ENCODE measurements at places on chromosomes 13 and 19. TPM values are rescaled to one million over a fixed set of nuclear protein-coding genes. Genes with fewer than 3 reads are reported as not detected.

DNA sequence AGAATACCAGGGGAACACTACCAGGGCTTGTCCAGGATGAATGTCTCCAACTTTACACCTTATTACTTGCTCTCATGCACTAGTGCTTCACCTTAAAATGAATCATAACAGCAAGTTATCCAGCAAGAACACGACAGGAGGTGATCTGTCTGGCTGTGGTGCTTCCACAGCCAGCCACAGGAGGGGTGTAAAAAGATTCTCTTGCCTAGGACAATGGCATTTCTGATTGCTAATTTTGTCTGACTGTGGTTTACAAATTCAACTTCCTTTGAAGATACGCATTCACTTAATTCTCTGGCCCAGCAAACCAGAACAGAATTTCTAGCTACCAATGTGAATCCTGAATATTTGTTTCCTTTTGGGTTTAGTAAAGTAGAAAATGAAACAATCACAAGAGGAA, 23.1 kb upstream of the COG3 start:
- H3K27ac ChIP-seq = no peak overlapping the region
- peaks cover 9% of the 10 kb centered on the region for H3K4me1 ChIP-seq
- no peaks in the 10 kb centered on the region for H3K36me3 ChIP-seq
- H3K27me3 ChIP-seq = peaks cover 8% of the 10 kb centered on the region
- no peak overlapping the region for H3K4me3 ChIP-seq

Gene LGI4
- not detected for total RNA-seq

DNA sequence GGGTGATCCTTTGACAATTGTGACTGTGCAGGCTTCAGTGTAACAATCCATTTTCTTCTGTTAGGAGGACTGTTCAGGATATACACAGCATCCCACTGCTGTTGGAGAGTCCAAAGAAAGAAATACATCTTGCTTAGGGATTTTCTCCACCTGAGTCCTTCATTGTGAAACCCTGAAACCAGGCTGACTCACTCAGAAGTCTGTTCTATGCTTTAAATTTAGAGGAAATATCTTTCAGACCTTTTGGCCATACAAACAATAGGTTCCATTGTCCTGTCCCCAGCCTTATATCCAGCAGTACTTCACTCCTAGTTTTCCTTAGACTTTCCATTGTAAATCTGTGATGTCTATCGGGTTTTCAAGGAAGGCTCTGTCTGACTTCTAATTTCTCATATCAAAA, 379.1 kb downstream of the SUCLA2 start:
- H3K4me1 ChIP-seq = no peaks in the 10 kb centered on the region
- no peaks in the 10 kb centered on the region for H3K36me3 ChIP-seq
- DNase-seq = no peak
- H3K27me3 ChIP-seq = peaks cover 14% of the 10 kb centered on the region
- no peak overlapping the region for H3K27ac ChIP-seq
- H3K4me3 ChIP-seq = no peak overlapping the region

Gene CEACAM3
- total RNA-seq = not detected

DNA sequence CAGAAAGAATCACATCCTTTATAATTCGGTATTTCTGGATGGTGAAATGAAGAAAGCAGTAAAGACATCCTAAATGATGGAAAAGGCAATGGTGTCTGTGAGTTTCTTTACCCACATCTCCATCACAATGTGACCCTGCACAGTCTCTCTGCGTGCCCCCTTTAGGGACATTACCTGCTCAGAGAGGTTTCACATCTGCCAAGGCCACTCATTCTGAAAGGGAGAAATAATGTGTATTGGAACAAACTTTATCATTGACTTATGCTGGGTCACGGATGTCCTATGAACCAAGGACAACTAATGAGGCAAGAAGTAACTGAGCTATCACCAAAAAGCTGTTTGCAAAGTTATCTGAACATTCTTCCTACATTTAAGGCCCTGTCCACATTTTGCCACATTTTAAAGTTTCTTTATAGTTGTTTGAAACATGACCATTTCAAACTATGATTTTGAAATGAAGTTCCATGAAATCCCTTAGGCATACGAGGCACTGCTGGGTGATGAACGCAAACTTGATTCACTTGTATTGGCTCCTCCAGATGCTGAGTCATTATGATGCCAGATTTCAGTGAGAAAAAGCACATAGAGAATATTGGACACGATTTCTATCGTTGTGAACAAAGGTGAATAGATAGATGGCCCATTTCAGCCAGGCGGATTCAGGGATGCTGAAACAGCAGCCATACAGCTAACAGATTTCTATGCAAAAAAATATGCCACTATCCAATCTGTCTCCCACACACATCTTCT, 63.5 kb upstream of the HMGB1 start:
- no peaks in the 10 kb centered on the region for H3K36me3 ChIP-seq
- no peaks in the 10 kb centered on the region for H3K4me1 ChIP-seq
- no peak overlapping the region for H3K27ac ChIP-seq
- H3K4me3 ChIP-seq = no peak overlapping the region
- no peaks in the 10 kb centered on the region for H3K27me3 ChIP-seq

Gene SIGLECL1
- total RNA-seq = not detected

GRCh38 chr13:35953537-35954206, 177.5 kb downstream of the DCLK1 start:
- no peaks in the 10 kb centered on the region for H3K36me3 ChIP-seq
- no peak overlapping the region for H3K4me3 ChIP-seq
- DNase-seq = no peak
- H3K27ac ChIP-seq = no peak overlapping the region

Gene SAE1
- 64.5 TPM for total RNA-seq

DNA sequence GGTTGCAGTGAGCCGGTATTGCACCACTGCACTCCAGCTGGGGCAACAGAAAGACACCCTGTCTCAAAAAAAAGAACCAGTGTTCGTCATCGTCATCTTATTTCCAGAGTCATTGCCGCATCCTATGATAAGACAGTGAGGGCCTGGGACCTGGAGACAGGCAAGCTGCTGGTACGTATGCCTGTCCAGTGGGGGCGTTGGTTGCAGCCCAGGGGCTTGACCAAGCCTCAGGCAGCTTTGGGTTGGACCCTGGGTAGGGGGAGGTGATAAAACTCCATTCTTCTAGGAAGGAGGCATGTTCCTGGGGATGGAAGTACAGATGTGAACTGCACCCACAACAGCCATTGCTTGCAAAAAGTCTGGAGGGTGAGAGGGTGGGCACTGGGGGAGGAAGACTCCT, 15.6 kb downstream of the WDR88 start:
- no peak for DNase-seq
- H3K36me3 ChIP-seq = no peaks in the 10 kb centered on the region
- H3K27ac ChIP-seq = no peak overlapping the region
- no peak overlapping the region for H3K4me3 ChIP-seq

GRCh38 chr13:73870970-73871935, 263.0 kb downstream of the KLF12 start:
- H3K4me3 ChIP-seq = no peak overlapping the region
- no peak for DNase-seq
- H3K27ac ChIP-seq = peak overlapping the region; percentile 57

Gene LILRA6
- not detected for total RNA-seq

DNA sequence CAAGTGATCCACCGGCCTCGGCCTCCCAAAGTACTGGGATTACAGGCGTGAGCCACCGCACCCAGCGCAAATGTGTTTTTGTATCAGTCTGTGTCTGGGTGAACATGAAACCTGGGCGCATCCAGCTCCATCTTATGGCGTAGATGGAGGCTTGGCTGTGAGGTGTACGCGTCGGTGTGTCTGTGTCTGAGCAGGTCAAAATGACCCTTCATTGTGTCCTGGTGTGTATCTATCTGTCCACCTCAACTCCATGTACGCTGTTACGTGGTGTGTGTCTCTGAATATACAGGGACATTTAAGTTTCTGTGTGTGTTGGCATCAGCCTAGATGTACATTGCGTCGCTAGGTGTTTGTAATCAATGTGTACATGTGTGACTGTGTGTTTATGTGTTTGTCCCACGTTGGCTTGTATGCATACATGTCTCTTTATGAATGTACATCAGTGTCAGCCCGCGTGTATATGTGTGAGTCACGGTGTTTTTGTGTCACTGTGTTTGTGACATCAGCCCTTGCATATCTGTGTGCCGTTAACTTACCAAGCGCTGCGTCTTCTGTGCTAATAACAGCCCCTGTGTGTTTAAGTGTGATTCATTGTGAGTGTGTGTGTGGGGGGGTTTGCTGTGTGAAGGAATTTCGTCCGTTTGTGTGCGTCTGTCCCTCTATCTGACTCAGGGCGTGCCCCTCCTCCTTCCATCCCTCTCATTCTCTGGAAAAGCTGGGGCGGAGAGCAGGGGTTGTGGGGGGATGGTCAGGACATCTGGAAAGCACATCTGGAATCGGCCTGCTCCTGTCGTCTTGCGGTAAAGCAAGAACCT, 6.4 kb downstream of the AXL start:
- peaks cover 39% of the 10 kb centered on the region for H3K27me3 ChIP-seq
- H3K4me3 ChIP-seq = peak overlapping the region; percentile 58
- no peak overlapping the region for H3K27ac ChIP-seq

DNA sequence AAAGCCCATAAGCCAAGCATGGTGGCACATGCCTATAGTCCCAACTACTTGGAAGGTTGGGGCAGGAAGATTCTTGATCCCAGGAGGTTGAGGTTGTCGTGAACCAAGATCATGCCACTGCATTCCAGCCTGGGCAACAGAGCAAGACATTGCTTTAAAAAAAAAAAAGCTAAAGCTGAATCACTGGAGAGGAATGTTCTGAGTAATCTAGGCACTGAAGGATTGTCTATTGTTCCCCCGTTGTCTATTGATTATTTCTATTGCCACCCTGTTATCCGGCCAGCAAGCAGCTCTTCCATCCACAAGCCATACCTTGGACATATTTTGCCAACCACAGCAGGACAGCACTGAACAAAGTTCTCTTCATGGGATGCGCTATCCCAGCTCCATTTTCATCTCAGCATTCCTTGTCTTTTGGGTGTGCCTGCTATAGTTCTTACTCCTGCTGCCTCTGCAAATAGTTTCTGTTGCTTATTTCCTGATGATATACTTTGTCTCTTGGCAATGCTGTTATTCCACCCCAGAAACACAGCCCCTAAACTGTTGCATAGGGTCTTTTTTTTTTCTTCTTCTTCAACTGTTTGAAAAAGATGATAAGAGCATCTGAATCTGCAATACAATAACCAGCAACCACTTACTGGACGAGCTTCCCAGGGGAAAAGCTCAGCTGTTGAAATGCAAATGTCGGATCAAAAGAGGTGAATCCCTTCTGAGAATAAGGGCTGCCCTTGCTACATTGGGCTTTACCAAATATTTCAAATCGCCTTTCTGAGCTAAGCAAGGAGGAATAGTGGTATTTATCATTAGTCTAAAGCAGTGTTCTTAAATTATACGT, 22.2 kb upstream of the SIAH3 start:
- H3K36me3 ChIP-seq = no peaks in the 10 kb centered on the region
- H3K27ac ChIP-seq = no peak overlapping the region
- no peak for DNase-seq
- H3K4me3 ChIP-seq = no peak overlapping the region
- H3K4me1 ChIP-seq = no peaks in the 10 kb centered on the region

DNA sequence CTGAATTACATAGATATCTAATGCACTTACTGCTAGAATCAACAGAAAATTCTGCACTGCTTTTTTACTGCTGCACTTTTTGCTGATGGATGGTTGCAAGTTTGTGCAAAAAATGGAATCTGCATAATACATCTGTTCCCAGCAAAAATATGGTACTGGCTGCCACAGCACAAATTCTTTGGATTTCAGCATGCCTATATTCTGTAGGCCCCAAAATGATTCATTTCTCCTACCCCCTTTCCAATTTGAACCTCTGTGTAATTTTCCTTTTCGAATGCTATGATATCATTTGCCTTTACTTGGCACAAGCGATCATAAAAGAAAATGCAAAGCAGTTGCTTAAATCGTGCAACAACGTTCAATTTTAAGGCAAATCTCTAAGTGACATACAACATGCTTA, 524.2 kb upstream of the NBEA start:
- no peaks in the 10 kb centered on the region for H3K4me1 ChIP-seq
- no peaks in the 10 kb centered on the region for H3K27me3 ChIP-seq
- H3K27ac ChIP-seq = no peak overlapping the region
- no peak overlapping the region for H3K4me3 ChIP-seq
- no peaks in the 10 kb centered on the region for H3K36me3 ChIP-seq

DNA sequence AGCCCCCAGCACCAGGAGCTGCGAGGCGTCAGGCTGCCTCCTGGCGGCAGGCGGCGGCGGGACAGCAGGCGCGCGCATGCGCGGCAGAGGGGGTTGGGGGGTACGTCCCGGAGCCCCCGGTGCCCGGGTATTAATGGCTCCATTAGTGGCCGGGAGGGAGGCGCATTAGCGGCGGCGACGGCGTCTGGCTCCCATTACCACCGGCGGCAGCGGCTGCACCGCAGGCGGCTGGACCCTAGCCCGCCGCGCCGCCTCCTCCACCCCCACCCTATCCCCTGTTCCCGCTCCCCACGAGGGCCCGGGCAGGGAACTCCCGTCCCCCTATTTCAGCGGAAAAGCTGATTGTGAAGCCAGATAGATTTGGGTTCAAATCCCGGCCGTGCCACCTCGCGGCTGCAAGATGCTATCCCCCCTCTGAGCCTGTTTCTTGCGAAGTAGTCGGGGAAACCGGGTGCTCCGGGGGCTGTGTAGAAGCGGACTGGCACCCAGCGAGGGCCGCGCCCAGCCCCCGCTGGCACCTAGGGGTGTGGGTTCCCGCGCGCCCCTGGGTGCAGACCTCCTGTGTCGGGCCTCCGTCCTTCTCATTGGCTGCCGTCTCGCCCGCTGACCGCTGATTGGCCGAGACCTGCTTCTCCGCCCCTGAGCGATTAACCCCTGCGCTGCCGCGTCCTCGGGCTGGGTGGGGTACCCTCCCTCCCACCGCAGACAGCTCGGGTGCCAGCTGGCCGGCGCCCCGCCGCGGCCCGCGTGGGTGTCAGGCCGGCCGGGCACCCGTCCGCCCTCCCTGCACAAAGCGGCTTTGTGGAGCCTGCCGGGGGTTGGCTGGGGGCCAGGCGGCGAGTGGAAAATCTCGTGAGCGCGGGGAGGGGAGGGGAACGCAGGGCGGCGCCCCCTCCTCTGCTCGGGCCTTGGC, 11.1 kb downstream of the CIC start:
- H3K4me1 ChIP-seq = peaks cover 52% of the 10 kb centered on the region
- no peaks in the 10 kb centered on the region for H3K27me3 ChIP-seq
- peak overlapping the region; percentile 86 for H3K4me3 ChIP-seq
- H3K27ac ChIP-seq = peak overlapping the region; percentile 82
- H3K36me3 ChIP-seq = peaks cover 3% of the 10 kb centered on the region
- DNase-seq = peak; percentile 81

Gene NAPSA
- total RNA-seq = 1.4 TPM

GRCh38 chr13:99421758-99422585, 79.3 kb upstream of the TM9SF2 start:
- DNase-seq = no peak
- H3K27ac ChIP-seq = peak overlapping the region; percentile 96
- peak overlapping the region; percentile 50 for H3K4me3 ChIP-seq
- no peaks in the 10 kb centered on the region for H3K36me3 ChIP-seq
- H3K27me3 ChIP-seq = no peaks in the 10 kb centered on the region
- peaks cover 91% of the 10 kb centered on the region for H3K4me1 ChIP-seq

Gene ZNF90
- total RNA-seq = 9.8 TPM

DNA sequence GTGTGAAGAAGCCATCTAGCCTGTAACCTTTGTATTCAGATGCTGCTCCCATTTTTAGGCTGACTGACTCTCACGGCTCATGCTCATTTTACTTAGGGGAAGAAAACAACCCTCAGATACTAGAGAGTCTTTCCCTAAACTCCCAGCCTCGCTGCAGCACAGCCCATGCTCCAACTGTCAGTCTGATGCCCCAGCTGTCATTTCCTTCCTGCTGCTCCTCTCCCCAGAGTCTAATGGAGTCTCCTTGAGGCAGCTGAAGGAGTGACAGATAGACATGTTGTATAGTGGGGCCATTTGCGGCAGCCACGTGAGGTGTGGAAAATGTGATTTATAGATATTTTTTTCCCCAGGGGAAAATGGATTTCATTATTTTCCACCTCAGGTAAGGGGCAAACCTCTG, 59.2 kb upstream of the OLFM4 start:
- no peak overlapping the region for H3K4me3 ChIP-seq
- H3K36me3 ChIP-seq = no peaks in the 10 kb centered on the region
- no peak overlapping the region for H3K27ac ChIP-seq
- H3K4me1 ChIP-seq = no peaks in the 10 kb centered on the region
- no peak for DNase-seq

Gene FLT1
- 0.46 TPM for total RNA-seq
